ENCODE measurements at places on chromosomes 12 and 14.

DNA sequence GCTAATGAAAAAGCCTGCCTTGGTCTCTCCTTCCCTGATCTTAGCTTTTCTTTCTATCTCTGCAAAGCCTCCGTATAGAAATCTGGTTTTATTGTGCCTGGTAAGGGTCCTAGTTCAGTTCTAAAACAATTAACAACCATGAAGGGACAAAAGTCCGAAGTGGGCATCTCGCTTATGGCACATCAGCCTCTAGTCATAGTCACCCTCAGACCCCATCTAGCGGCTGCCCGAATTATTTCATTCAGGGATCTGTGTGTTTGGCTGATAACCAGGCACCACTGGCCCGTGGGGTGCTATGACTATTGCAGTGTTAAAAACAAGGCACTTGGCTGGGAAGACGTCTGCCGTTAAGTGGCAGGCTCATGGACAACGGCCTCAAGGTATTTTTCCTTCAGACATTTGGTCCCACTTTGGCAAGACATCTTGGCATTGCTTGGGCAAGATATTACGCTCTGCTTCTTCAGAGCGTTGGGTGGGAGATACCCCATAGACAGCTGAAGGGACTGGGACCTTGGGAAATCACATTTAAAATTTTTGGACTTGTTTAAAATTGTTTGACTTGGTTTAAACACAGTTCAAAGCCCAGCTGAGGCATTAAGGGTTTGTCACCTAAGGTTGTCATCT, 87.1 kb downstream of the SINHCAF start:
- peak; percentile 45 for DNase-seq

GRCh38 chr12:1391722-1392121, 202.7 kb downstream of the FBXL14 start:
- DNase-seq: no peak

GRCh38 chr12:118063576-118064391, 2.8 kb upstream of the WSB2 start:
- DNase-seq: no peak

GRCh38 chr14:22426711-22427110, 162.3 kb downstream of the DAD1 start:
- DNase-seq: no peak

- no peak for DNase-seq
Measured at GRCh38 chr12:27552886-27553560, 29.0 kb downstream of the PPFIBP1 start.

DNA sequence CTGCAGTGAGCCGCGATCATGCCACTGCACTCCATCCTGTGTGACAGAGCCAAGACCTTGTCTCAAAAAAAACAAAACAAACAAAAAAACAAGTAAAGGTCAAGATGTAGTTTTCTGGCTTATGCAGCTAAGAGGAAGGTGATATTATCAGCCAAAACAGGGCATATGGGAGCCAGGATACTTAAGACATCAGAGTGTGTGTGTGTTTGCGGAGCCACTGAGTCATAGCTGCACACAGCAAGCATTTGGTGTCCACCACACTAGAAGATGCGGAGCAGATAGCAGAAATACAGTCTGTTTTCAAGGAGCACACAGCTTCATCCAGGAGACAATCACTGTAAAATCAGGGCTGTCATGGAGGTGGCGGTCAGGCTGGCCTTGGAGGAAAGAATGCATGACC, 72.6 kb upstream of the REP15 start:
- DNase-seq: no peak

DNA sequence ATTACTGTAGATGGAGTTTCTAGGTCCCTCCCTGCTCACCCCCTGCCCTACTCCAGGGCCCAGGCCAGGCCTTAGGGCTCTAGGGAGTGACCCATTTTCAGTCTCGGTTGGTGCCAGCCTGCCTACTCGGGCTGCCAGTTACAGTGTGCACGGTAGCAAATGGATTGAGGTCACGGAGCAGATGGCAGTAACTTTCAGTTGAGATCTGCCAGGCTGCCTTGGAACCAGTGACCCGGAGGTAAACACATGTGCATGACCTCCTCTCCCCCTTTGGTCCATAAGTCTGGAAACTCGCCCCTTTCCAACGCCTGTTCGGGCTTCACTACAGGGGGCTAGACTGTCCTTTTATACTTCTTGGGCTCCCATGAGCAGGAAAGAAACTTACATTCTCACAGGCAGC, 139.7 kb upstream of the TBX3 start:
- no peak for DNase-seq

DNA sequence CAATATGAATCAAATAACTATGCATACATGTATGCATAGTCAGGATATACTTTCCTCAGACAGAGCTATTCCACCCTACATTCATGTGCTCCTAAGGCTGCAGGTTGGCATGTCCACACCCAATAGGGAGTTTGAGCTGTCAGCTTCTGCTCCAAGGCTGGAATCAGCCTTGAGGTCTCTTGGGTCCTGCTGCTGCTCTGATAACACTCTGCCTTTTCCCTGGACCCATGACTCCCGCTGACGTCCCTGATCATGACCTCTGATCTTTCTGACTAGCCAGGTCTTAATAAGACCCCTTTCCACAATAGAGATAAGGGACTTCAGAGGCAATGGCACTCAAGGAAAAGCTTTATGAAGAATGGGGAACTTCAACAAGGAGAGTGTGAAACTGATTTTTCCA, 5.7 kb downstream of the PITPNM2 start:
- no peak for DNase-seq

DNA sequence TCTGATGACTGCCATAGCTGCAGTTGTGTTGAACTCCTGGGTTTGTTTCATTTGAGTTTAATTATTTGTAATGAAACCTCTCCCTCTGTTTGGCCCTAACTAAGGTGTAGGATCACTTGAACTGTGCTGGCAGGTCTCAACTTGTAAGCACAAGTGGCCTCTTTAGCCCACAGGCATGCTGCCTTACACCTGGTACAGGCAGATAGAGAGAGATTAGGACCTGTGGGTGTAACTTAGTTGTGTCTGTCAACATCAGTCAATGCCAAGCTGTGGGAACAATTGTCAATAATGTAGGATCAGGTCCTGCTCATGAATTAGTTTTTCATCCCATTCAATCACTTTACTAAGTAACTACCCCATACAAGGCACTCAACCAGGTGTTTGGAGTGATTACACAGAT, 263.0 kb upstream of the G2E3 start:
- DNase-seq: no peak

DNA sequence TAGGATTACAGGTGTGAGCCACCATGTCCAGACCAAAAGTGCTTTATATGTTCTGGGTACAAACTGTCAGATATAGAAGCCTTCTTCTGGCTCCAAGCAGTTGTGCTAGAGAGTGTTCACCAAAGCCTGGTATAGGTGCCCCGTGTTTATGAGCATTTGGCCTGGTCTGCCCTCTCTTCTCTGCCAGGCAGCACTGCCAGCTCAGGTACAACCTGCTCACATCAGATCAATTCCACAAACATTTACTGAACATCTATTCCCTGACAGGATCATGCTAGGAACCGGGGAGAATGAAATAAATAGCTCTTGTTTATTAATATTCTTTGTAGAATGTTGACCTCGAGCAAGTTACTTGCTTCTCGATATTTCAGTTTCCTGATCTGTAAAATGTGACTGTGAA, 20.0 kb upstream of the SOCS2 start:
- no peak for DNase-seq

GRCh38 chr12:51372021-51372420, 19.2 kb downstream of the GALNT6 start:
- no peak for DNase-seq

GRCh38 chr12:131171029-131171428, 217.3 kb downstream of the ADGRD1 start:
- DNase-seq: no peak

DNA sequence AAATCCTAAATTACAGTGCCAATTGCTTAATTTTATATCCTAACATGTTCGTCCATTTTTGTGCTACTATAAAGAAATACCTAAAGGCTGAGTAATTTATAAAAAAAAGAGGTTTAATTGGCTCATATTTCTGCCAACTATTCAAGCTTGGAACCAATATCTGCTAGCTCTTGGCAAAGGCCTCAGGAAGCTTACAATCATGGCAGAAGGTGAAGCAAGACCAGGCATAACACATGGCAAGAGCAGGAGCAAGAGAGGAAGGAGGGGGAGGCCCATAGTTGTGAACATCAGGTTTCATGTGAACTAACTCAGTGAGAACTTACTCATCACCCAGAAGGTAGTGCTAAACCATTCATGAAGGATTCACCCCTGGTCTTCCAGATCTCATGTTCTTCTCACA, 494.3 kb downstream of the CCER1 start:
- DNase-seq: no peak

DNA sequence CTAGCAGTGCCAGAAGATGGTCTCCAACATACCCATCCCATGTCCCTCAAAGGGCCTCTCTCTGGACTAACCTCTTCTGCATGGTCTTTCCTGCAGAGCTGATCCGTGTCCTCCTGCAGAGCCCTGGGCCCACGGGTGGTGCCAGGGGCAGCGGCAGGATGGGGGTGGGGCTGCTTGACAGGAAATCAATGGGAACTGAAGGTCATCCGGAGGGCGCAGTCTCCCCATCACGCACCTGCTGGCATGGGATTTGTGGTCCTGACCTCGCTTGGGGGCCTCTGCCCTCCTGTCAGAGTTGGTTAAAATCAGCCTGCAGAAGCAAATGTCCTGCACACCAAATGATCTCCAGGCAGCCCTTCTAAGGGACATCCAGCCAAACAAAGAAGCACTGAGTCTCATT, 110.2 kb downstream of the DPF3 start:
- DNase-seq: no peak

- no peak for DNase-seq
Measured at GRCh38 chr12:10184261-10184843, 5.5 kb downstream of the TMEM52B start.

- no peak for DNase-seq
Measured at GRCh38 chr12:85356596-85357385, 76.8 kb downstream of the ALX1 start.

GRCh38 chr14:86936556-86936955, 1056.4 kb downstream of the GALC start:
- no peak for DNase-seq

- no peak for DNase-seq
Measured at GRCh38 chr12:15336768-15337553, 14.7 kb downstream of the PTPRO start.

GRCh38 chr14:58789736-58790135, 152.0 kb downstream of the DACT1 start:
- DNase-seq: no peak

GRCh38 chr14:24418492-24418873, 11.0 kb downstream of the CBLN3 start:
- no peak for DNase-seq

DNA sequence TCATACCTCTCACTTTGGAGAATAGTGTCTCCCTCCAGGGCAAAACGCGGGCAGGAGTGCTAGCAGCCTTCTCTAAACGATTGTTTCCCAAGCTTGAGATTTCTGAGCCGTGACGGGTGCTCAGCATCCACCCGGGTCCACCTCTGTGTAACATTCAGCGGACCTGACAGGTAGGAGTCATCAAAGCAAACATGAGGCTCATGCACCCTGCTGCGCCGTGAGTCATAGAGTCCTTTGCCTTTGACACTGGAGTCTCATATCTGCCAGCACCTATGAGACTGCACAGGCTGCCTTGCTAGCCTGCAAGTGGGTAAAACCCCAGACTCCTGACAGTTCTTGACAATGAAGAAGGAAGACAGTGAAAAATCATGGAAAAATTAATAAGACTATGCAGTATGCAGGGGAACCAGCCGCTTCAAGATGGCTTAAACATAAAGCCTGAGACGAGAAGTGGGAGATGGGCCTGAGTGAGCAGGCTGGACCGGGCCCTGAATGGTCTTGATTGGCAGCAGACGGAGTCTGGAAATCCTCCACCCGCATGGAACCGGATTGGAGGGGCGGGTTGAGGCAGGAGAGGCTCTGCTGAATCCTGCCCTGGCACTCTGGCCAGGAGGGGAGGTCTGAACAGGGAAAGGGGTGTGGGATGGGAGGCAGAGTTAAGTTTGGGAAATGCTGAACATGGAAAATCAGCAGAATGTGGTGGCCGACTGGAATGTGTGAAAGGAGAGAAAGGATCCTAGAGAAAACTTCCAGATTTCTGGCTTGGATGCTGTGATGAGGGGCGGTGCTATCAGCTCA, 54.2 kb downstream of the LGMN start:
- DNase-seq: no peak

- peak; percentile 44 for DNase-seq
Measured at GRCh38 chr12:5171701-5172100, 128.0 kb downstream of the KCNA5 start.

DNA sequence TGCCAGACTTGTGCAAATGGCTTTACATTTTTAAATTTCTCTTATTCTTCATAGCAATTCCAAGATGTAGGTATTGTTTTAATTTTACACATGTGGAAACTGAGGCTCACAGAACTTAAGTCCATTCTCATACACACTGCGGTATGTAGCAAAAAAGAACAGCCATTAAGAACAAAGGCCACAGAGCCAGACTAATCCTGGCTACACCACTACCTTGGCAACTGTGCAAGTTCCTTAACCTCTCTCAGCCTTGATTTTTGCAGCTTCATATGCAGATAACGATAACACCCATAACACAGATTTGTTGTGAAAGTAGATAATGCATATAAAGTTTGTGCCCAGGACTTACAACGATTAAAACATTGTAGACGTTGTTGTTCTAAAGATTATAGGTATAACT, 81.1 kb downstream of the ABCC9 start:
- DNase-seq: no peak

DNA sequence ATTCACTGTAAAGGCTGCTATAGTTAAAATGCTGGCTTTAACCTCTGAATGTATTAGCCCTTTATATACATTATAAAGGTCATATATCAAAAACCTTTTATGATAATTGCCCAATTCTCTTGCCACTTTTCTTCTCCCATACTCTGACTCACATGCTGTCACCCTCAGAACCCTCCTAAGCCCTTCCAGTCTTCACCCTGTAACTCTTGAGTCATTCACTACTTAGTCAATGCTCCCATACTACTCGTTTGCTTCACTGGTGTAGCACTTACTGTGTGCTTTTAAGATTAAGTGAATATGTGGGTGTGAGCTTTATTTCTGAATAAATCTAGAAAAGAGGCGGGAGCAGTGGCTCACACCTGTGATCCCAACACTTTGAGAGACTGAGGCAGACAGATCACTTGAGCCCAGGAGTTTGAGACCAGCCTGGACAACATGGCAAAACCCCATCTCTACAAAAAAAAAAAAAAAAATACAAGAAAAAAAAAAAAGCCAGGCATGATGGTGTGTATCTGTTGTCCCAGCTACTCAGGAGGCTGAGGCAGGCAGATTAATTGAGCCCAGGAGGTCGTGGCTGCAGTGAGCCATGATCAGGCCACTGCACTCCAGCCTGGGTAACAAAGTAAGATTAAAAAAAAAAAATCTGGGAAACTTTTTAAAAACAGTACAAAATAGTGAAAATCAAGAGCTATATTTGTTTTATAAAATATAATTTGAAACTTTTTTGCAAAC, 37.6 kb downstream of the SPATA7 start:
- no peak for DNase-seq

DNA sequence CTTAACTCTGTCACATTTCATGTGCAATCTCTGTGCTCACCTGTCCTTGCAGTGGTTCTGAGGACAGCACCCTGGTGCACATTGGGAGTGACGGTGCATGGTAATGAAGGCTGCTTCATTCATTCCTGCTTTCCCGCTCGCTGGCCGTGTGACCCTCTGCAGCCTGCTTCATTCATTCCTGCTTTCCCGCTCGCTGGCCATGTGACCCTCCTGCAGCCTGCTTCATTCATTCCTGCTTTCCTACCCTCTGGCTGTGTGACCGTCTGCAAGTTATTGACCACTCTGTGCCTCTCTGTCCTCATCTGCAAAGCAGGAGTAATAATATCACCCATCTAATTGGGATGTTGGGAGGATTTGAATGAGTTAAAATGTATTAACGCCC, 189.1 kb upstream of the TMEM132C start:
- DNase-seq: no peak

GRCh38 chr12:27453421-27453820, 6.9 kb downstream of the SMCO2 start:
- DNase-seq: no peak

Measured in T47D (cell line).